Motor neuron (in vitro differentiated cells): ENCODE measurements at places on chromosomes 13 and 19. TPM values are rescaled to one million over a fixed set of nuclear protein-coding genes. Genes with fewer than 3 reads are reported as not detected.

DNA sequence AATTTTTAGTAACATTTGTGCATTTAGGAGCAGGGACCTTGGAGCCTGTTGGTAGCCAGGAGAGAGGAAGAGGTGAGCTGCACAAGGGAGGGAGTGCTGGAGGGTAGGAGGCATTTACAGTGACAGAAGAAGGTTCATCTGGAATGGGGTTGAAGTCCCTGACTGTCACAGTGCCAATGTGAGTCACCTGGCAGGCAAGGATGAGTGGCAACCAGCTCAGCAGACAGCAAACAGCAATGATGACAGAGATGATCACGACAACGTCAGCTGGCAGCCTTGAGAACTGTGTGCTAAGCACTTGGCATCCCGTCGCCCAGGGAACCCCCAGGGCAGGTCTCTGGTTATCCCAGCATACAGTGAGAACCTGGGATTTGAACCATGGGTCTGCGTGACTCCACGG, 2.6 kb downstream of the OR10H5 start:
- no peak for ATAC-seq

DNA sequence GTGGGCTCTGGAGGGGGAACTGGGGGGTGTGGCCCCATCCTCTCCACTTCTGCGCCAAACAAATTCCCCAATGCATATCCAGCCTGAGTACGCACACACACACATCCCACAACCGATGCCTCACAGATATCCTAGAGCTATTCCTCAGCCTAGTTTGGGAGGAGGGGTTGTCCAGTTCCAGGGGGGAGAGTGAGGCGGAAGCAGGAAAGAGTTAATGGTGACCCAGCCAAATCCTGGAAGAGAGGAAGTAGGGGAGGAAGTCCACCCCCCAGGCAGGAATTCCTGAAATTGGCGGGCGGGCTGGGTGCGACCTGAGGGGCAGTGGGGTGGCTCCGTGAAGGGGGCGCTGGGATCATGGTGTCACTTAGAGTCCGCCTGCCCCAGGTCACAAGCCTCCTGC, 897 bp downstream of the GPR4 start:
- no peak for ATAC-seq

DNA sequence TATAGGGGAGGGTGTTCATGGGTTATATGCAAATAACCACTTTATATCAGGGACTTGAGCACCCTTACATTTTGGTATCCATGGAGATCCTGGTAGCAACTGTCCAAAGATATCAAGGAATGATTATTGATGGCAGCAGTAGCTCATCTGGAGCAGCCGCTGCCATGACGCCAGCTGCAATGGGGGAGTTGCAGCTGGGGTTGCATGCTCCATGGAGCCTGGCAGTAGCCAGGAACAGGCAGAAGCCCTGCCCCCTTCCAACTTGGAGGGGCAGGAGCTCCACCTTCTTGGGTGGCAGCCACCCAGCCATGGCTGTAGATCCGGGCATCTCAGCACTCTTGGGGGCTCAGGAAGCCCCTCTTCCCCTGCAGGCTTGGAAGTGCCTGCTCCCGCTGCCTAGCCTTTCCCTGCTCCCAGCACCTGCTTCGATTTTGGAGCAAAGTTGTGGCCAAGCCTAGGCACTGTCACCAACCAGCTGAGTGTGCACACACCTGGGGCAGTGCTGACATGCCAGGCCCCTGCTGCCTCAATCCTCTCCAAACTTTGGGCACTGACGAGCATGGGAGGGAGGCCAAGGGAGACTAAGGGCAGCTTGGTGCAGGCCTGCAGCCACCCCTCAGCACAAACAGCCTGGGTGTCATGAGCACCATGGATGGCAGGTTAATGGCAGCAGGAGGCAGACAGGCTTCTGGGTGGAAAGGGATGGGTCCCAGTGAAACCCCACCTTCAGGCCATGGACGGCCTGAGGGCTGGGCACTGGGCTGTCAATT, 235.6 kb upstream of the CSNK1A1L start:
- ATAC-seq = no peak

DNA sequence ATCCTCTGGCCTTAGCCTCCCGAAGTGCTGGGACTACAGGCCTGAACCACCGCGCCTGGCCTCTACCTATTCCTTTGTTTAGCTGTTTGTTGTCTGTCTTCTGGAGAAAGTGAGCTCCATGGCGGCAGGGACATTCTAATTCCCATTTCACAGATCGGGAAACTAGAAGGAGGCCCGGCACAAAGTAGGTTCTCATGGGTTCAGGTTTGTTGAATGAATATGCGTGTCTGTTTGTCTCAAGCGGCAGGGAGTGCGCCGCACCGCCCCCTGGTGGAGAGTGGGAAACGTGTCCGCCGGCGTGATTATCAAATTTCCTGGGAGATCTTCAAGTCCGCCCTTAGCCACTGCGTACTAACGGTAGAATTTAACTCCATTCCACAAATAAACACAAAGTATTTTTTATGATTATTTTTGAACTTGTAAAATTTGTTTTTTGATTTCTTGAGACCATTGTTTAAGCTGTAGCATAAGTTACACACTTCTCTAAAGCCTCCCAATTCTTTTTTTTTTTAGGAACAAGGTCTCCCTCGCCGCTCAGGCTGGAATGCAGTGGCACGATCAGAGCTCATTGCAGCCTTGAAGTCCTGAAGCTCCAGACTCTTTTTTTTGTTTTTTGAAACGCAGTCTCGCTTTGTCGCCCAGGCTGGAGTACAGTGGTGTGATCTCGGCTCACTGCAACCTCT, 8.9 kb upstream of the CCDC9 start:
- ATAC-seq = no peak

C13orf42 gene
- total RNA-seq = 0.34 and 0.42 TPM in 2 replicates

DNA sequence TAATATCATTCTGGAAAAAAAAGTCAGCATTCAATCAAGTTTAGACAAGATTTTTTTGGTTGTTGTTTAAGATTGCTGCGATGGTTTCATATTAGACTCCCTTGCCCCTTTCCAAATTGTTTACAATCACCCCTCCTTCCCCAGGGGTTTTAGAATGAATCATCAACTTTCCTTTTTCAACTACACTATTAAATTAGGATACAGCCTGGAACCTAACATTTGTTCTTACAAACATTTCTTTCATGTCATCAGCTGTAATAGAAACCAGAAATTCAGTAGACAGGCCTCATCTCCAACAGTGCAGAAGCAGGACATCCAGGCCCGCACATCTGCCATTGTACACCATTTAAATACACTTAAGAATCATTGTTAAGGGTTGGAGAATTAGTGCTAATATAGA, 44.4 kb upstream of the WDFY2 start:
- ATAC-seq = peak; percentile 26

DNA sequence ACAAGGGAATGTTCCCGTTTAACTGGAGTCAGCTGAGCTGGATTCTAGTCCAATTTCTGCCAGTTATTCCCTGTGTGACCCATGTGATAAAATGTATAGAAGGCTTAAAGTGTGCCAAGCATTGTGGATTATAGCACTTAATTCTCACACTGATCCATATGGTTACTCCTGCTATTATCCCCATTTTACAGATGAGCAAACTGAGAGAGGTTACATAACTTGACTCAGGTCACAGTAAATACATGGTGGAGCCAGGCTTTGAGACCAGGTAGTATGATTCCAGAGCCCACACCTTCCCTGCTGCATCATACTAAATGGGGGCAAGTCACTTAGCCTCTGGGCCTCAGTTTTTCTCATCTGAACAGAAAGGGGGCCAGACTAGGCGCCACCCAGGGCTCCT, 2.0 kb upstream of the DHRS12 start:
- ATAC-seq = no peak

RRAS gene
- total RNA-seq = 34.3 and 35.2 TPM in 2 replicates

GRCh38 chr13:75299913-75300862, 181.8 kb downstream of the TBC1D4 start:
- no peak for ATAC-seq

- no peak for ATAC-seq
Measured at GRCh38 chr19:51456541-51457290, 1.5 kb downstream of the SIGLEC8 start.

DNA sequence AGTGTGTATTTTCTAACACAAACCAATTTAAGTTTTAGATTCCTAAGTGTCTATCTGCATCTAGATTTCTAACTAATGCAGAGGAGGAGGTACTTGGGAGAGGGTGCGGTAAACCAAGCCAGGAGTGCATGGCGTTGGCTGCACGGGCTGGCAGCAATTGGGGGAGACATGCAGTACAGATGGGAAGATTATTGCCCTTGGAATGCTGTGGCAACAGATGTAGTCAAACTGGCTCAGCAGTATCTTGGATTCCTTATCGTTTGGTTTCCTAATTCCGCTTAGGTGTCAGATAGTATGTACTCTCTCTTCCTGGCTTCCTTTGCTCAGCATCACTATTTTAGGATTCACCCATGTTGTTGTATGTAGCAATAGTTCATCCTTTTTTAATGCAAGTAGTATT, 29.4 kb upstream of the STK24 start:
- ATAC-seq = no peak

GRCh38 chr13:106349080-106349931, 186.2 kb downstream of the EFNB2 start:
- peak; percentile 81 for ATAC-seq

KL gene
- total RNA-seq = 0.05 and 0.10 TPM in 2 replicates

- ATAC-seq = no peak
Measured at GRCh38 chr13:106696140-106696539, 128.2 kb upstream of the ARGLU1 start.

DNA sequence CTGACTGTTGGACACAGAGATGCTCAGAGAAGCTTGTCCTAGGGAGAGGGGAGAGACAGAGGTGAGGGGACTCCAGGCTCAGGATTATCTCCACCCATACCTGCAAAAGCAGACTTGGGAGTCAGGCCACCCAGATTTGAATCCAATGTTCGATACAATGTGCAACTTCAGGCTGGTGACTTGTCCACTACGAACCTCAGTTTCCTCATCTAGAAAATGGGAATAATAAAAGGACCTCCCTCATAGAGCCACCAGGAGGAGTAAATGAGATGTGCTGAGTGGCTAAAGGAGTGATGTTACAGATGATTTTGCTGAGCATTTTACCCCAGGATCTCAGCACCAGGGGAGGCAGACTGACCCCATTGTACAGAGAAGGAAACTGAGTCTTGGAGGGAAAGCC, 25.0 kb downstream of the PRKD2 start:
- no peak for ATAC-seq

CGB3 gene
- total RNA-seq = 0.49 TPM in 1 of 2 replicates, not detected in the other

DNA sequence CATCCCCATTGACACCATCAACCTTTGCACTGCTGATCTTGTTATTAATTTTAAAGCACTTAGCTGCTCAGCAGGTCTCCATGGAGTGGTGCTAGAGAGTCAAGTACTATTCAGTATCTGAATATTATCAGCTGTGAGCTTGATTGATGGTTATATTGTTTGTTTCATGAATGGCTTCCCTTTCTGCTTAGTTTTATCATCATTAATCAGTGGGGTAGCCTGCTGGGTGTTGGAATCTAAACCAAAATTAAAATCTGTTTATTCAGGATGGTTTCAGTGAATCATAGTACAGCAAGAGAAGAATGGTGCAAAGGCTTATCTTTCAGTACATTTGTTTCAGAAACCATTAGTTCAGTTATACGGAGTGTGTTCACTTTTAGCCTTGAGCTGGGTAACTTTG, 42.5 kb upstream of the SCEL start:
- peak; percentile 63 for ATAC-seq

RFPL4AL1 gene
- not detected in 2 replicates for total RNA-seq

- peak; percentile 6 for ATAC-seq
Measured at GRCh38 chr19:49362929-49363267, 682 bp upstream of the TEAD2 start.

- ATAC-seq = no peak
Measured at GRCh38 chr13:111610081-111610480, 289.6 kb downstream of the TEX29 start.

GRCh38 chr19:12331211-12331941, 2.1 kb downstream of the ZNF563 start:
- ATAC-seq = no peak

GRCh38 chr13:89282241-89282640, 1611.1 kb downstream of the SLITRK5 start:
- no peak for ATAC-seq

DNA sequence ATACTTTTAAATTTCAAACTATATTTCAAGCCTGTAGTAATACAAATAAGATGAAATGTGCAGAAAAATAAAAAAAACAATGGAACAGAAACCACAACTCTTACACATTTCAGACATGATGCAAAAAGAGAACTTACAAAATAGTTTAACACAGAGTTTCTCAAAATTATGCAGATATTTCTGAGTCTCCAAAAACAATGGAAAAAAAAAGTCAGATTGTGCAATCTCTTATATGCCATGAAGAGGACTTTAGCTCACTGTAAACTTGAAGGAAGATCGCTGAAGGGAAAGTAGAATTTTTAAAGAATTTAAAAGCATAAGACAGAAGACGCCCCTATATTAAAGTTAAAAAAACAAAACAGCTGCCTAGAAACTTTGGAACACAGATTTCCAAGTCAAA, 20.4 kb downstream of the ZNF708 start:
- no peak for ATAC-seq

DNA sequence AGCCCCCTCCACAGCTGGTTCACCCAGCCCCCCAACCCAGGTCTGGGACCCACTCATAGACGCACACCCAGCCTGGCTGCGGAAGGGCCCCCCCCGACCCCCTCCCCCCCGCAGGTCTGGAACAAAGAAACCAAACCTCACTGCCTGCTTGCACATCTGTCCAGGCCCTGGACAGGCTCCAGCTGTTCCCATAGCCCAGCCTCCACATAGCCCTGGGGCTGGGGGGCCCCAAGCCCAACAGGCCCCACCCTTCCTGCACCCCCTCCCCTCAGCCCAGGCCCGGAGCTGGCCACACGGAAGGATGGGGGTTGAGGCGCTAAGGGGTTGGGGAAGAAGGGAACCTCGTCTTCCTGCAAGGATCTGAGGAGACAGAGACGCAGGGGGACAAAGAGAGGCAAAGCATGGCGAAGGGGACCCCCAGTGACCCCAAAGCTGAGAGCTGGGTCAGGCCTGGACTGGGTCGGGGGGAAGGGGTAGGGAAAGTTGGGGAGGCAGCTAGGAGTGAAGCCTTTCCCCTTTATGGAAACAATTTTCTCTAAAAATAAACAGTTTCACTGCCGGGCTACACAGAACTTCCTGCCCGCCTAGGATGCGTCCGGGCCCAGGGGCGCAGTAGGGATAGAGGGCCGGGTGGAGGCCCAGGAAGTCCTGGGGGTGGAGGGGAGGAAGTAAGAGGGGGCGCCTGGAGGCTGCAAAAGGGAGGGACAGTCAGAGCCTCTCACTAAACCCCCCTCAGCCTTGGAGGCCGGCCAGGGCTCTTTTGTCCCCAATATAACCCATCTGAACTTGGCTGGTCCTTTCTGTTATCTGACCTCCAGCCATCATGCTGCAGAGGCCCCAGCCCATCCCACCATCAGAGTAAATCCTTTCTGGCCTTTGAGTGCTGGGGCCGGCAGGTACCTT, 2.4 kb downstream of the KANK2 start:
- no peak for ATAC-seq

PSG3 gene
- total RNA-seq = 0.21 and 0.22 TPM in 2 replicates

DNA sequence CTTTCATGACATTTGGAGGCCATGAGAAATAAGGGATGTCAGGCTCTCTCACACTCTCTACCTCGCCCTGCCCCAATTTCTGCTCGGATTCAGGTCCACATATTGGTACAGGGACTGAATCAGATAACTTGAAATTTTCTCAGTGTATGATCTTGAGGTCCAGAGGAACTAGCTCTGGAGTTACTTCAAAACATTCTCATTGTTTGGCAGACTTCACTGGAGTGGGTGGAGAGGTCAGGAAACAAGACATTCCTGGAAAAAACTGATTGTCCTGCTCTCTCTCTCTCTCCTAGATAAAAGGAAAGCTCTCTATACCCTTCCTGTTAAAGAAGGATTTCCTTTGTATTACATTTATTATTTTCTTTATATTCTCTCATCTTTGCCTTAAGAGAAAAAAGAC, 428.1 kb upstream of the DACH1 start:
- ATAC-seq = no peak

- ATAC-seq = no peak
Measured at GRCh38 chr13:30466358-30466714, 600 bp upstream of the HMGB1 start.
